Muscle of leg (tissue), 16 donors: ENCODE measurements at places on chromosomes 2 and 18. TPM values are rescaled to one million over a fixed set of nuclear protein-coding genes. Genes with fewer than 3 reads are reported as not detected.

CD207 gene
- total RNA-seq: 0.13 TPM

TCF7L1 gene
- total RNA-seq: 5.1 TPM

HOXD1 gene
- 0.71 TPM for total RNA-seq

ARHGAP15 gene
- total RNA-seq: 11.5 TPM

CROCC2 gene
- total RNA-seq: 0.04 TPM

LYPD6B gene
- not detected for total RNA-seq

SIX3 gene
- total RNA-seq: not detected

IWS1 gene
- 43.0 TPM for total RNA-seq

CABLES1 gene
- 3.7 TPM for total RNA-seq

RMDN2 gene
- 5.1 TPM for total RNA-seq
